ENCODE measurements at places on chromosomes 6 and 20.

- peak; percentile 77 for DNase-seq
Observed at GRCh38 chr6:28982476-28983266, 22.4 kb downstream of the ZNF311 start.

DNA sequence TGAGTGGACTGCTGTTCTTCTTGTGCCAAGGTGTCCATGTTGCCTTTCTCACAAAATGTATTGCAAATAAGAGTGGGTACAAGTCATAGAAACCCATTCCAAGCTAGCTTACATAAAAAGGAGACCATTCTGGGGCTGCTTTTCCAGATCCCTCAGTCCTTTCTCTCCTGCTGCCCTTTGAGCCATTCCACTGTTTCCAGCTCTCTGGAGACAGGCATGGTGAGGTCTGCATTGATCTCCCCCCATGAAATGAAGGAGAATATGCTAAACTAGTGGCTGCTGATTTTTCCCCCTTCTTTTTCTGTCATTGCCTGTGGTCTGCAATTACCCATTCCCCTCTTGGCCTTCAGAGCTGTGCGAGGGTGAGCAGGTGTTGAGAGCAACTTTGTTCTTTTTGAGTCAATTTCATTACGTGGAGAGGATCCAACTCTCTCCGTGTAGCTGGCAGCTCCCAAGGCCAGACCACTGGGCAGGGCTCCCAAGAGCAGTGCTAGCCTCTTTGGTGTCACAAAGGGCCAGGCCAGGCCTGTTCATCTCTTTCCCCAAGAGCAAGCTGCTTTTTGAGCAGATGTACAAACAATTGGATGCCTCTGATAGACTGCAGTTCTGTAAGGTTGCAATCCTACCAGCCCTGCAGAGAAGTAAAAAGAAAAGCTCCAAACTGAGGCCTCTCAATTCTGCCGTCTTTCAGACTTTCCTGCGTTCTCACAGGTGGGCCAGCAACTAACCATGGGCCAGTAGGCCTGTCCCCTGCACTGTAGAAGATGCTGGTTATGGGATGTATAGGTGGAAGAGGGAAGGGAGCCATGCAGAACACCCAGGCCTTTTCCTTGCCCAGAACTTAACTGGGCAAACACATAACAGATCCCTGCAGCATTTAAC lies 96.1 kb upstream of the ARMC2 start:
- no peak for DNase-seq

GRCh38 chr20:40680161-40680959 lies 8.7 kb downstream of the MAFB start:
- DNase-seq = no peak

- no peak for DNase-seq
Observed at GRCh38 chr6:158769771-158770432, 49.3 kb downstream of the EZR start.

GRCh38 chr6:51273228-51273961 lies 454.7 kb downstream of the TFAP2B start:
- no peak for DNase-seq

DNA sequence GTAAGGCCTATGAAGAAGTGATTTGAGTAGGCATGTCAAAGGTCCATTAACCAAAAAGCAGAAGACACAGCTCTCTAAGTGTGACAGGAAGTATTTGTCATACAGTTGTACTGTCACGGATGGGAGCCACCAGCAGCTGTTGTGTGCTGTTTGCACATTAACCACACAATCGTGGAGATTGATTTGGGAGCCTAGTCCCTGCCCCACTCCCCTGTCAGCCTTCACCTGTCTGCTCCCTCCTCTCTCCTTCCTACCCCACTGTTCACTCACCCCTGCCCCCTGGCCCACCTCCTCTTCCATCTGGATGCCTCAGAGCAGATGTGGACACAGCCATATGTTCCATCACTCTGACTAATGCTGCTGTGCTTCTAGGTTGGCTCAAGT lies 124.7 kb upstream of the SPACA1 start:
- no peak for DNase-seq

DNA sequence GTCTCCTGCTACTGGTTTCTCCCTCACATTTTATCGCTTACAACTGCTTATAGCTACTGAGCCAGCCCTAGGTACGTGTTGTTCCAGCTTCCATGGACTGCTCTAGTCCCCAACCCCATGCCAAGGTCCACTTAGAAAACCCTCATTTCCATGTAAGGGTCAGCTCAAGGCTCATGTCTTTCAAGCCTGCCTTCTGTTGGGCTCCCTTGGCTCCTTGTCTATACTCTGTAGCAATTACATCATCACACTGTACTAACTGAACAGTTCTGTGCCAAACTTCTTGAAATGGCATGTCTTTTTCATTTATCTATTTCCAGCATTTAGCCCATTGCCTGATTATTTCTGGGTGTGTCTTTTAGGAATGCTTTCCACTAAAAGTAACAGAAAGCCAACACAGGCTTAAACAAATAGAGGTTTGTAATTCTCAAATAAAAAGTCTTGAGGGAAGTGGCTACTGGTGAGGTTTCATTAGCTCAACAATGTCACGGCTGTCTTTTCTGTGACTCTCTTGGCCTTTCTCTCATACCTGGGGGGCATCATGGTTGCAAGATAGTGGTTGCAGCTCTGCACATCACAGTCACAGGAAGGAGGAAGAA lies 317.6 kb downstream of the TPBG start:
- DNase-seq = no peak

- DNase-seq = no peak
Observed at GRCh38 chr6:5838656-5839396, 167.9 kb downstream of the NRN1 start.

DNA sequence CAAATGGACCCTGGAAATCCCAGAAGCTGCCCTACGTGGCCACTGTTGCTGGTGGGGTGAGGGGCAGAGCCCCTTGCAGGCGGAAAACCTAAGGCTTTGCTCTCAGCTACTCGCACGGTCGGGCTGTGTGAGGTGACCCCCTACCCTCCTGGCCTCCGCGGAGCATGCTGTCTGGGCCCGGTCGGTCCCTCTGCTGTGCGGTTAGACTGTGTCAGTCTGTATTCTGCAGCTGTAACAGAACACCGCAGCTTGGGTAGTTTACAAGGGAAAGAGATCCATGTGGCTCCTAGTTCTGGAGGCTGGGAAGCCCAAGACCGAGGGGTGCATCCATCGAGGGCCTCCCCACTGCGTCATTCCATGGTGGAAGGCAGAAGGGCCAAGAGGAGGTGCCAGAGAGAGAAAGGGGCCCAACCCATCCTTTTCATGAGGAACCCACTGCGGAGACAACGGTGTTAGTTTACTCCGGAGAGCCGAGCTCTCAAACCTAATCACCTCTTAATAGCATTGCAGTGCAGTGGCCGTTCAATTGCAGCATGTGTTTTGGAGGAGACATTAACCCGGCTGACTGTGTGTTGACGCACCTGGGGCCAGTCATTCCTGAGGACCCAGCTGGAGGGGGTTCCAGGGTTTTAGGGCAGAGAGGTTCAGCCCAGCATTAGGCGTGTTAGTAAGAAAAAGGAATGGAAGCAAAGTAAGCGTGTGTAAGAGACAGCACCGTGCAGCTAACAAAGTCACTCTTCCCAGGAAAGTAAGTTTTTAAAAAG lies 18.3 kb downstream of the COL9A3 start:
- no peak for DNase-seq

- no peak for DNase-seq
Observed at GRCh38 chr6:52059821-52060220, 27.6 kb downstream of the PKHD1 start.

DNA sequence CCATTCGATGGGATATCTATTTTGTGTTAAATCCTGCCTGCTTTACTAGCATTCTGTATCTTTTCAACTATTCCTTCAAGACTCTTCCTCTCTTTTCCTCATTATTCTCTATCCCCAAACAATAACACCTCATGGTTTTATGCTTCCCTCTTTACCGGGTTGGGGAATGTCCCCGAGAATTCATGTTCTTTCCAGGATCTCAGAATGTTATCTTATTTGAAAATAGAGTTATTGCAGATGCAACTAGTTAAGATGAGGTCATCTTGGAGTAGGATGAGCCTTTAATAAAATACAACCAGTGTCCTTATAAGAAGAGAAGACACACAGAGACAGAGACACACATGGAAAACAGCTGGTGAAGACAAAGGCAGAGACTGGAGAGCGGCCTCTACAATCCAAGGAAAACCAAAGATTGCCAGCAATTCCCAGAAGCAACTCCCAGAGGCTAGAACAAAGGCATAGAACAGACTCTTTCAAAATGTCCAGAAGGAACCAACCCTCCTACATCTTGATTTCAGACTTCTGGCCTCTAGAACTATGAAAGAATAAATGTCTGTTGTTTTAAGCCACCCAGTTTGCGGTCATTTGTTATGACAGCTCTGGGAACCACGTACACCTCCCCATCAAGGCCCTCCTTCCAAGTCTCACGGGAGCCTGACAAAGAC lies 126.8 kb upstream of the TNFAIP3 start:
- no peak for DNase-seq

GRCh38 chr20:5136096-5136495 lies 9.3 kb downstream of the CDS2 start:
- DNase-seq = no peak

DNA sequence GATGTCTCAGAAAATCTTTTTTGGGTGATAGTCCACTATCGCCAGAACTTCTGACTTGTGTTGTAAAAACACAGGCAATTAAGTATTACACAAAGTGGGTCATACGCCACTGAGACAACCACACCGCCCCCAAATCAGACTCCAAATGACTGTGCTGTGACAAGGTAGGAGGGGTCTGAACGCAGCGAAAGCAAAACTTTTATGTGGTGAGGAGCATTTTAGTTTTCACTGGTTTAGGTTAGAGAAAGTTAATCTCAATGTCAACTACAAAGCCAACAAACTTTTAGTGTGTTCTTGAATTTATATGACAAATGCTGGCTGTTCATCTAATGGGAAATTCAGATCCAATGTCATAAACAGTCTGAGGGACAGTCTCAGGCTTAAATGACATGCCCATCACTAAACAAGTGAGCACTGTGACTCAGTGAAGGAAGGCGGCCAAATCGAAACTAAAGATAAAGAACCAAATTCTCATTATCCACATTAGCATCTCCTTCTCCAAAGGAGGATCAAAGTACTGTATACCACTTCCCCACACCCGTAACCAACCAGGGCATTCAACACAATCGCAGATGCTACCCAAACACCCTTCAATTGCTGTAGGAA lies 186.7 kb downstream of the GJA10 start:
- DNase-seq = no peak

- DNase-seq = no peak
Observed at GRCh38 chr6:15409301-15410125, 163.6 kb downstream of the JARID2 start.

- DNase-seq = no peak
Observed at GRCh38 chr20:4081421-4081820, 66.1 kb upstream of the RNF24 start.

DNA sequence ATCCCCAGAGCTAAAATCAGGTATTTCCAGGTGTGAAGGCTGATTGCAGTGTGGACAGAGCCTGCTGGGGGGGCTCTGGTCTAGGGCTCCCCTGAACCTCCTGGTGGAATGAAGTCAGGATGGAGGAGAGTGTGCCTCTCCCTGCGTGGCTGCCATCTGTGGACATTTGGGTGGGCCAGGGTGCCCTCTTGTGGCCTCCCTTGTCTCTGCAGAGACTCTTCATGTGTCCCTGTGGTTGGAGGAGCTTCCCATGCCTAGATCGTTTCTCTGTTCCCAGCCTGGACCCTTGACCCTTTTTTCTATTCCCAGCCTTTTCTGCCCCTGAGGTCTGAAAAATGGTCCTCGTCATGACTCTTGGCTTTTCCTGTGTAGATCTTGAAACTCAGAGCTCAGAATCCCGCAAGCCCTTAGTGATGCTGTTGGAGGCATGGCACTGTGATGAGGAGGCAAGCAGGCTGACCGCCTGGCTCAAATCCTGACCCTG lies 9.9 kb upstream of the PSMF1 start:
- DNase-seq = peak; percentile 20

DNA sequence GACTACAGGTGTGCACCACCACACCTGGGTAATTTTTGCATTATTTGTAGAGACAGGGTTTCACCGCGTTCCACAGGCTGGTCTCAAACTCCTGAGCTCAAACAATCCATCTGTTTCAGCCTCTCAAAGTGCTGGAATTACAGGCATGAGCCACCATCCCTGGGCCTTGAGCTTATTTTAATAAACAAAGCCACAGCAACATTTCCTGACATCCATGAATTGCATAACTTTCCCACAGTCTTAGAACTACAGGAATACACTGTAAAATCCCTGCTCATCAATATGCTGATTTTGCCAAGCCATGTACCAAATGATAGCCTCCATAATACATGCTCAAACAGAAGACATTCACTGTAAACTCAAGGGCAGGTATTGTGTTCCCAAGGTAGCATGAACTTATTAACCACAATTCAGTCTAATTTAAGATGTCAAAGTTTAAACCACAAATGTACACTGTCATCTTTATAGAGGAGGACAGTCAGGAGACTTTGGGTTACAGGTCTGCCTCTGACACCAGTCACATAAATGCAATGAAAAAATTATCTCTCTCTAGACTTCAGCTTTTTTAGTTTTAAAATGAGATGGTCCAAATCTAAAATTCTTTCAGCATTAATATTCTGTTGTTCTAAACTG lies 40.0 kb downstream of the NUDT3 start:
- peak; percentile 26 for DNase-seq

- no peak for DNase-seq
Observed at GRCh38 chr6:160112628-160113299, 8.9 kb upstream of the SLC22A1 start.

DNA sequence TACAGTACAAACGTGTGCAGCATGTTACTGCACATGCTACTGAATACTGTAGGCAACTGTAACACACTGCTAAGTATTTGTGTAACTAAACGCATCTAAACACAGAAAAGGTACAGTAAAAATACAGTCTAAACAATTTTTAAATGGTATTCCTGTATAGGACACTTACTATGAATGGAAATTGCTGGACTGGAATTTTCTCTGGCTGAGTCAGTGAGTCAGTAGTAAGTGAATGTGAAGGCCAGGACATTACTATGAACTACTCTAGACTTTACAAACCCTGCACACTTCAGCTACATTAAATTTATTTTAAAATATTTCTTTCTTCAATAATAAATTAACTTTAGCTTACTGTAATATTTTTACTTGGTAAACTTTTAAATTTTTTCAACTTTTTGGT lies 225.0 kb upstream of the TENT5A start:
- peak; percentile 56 for DNase-seq

DNA sequence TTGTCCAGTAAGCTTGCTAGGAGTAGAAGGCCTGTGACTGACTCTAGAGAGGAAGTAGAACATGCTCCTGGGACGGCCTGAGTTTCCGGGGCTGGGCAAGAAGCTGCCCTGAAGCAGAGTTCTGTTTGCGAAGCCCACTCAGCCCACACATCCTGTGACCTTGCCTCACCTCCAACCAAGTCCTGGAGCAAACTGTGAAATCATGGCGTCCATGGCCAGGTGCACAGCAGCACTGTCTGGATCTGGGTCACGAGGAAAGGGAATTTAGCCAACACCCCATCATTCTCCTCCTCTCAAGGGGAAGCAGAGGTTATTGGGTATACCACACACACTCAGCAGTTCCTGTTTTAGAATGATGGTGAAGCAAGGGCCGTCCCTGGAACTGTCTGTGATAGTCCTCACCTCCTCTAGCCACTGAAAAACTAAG lies 87.5 kb downstream of the CRYBG1 start:
- no peak for DNase-seq

DNA sequence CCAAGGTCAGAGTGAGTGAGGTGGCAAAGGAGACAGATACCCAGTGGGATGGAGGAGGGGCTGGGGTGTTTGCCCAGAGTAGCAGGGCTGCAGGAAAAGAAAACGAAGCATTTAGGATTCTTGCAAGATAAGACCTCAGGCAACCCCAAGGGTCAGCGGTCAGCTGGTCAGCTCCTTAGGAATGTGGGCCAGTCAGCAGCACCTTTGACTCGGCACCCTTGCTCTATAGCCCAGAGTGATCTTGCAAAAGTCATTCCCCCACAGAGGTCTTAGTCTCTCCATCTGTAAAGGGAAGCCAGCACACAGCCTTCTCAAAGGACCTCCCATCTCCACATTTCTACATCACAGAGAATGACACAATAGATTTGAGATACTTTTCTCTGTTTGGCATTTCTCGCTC lies 56.7 kb downstream of the VEGFA start:
- no peak for DNase-seq
